LoVo (cell line): ENCODE measurements at places on chromosomes 7 and 10.

DNA sequence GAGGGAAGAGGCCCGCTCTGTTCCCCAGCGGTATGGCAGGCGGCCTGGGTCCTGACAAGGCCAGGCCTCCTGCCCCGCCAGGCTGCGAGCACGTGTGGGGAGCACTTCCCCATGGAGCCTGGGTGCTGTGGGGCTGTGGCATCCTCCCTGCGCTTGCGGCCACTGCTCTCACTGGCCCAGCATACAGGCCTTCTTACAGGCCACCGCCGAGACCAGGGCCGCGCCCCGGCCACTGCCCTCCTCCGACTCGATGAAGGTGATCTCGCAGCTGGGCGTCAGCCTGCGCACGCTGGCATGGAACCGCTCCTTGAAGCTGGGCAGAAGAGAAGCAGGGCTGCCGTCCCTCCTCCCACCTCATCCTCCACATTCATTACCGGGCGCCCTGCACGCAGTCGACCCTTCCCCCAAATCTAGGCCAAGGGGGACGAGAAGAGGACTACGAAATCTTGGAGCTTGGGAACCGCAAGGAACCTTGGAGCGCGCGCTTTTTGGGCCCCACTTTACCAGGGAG, 3.9 kb upstream of the MYL7 start:
- no peak for DNase-seq

- DNase-seq, result no peak
Measured at GRCh38 chr7:32070406-32071360, at the start of gene PDE1C. PDE1C (minus strand) TSS chr7:32070407.

DNA sequence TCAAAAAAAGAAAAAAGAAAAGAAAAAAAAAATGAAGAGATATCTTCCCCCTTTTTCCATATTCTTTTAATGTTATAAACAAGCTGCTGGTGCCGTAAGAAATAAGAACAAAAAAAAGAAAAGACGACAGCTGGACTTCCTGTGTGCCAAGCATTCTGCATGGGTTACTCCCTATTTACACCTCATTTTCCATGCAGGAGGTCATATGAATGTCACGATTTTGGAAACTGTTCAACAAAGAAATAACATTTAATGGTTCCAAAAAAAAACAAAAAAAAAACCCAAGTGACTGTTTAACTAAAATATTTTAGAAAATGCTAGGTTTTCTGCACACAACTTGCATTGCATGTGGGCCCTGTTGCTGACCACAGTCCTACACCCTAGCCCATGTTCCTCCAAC, 159.3 kb downstream of the TNS3 start:
- no peak for DNase-seq

DNA sequence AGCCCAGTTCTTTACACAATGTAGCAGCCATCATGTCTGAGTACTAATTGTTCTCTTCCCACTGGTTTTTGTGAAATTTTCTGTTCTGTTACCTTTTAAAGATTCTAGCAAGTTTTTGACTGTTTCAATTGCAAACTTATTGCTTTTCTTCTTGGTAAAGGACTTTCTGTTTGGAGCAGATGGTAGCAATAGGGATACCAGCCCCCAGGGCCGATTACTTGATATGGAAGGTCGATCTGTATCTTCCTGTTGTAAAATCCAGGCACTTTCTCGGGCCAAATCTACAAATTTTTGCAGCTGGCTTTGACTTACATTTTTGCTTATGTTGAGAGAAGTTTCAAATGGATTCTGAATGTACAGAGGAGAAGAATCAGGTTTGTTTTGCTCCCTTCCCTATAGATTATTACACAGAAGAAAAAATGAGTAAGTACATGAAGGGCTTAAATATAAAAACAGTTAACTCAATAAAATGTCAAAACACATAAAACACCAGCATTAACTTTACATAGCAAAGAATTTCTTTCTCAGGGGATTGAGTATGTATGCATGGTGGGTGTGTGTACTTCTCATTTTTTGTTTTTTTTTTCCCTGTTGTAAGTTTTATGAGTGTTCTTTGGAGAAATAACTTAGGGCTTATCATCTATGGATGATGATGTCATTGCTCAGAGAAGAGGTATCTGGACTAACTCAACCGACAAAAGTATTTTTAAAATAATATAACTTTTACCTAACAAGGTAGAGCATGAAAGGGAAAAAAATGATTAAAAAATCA, 35.3 kb downstream of the MTPAP start:
- DNase-seq, result no peak

DNA sequence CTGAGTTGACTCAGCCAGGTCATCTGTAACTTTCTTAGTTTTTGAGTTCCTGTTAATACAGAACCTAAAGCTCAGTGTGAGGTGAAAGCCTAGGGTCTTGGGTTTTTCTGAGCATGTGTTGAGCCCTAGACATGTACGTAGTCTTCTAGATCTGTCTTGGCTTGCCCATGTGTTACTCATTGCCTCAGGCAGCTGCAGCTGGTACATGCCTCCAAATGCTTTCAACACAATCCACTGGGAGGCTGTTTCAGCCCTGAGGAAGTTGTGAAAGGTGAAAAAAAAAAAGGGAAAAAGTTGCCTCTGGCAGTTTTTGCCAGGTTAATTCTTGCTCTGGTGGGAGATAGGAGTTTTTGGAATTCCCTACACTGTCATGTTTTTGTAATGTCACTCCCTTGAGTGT, 134.6 kb downstream of the RNF216 start:
- DNase-seq, result no peak

DNA sequence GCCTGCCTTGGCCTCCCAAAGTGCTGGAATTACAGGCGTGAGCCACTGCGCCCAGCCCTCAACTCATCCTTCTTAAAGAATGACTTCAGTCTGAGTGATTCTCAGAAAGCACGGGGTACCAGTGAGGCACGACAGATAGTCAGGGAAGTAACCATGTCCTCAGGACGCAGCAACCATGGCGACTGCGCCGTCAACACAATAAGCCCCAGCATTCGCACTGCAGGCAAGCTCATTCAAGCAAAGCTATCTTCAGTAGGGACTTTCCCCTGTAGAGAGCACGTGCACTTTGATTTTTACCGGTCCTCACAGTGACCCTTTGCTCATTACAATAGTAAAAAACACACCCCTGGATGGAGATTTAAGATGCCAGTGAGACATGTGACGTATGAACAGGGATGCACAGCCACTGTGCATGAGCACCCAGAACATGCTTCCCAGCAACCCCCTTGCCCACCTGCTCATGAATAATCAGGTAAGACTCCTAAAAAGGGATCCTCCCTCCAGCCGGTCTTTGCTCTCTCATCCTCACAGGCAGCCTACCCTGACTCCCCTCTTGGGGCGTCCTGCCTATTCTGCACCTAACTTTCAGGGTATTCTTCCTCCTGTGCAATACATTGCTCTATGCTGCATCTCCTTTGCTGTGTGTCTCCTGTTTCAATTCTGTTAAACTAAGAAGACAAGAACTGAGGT, 9.1 kb downstream of the WDR86 start:
- DNase-seq, result no peak

DNA sequence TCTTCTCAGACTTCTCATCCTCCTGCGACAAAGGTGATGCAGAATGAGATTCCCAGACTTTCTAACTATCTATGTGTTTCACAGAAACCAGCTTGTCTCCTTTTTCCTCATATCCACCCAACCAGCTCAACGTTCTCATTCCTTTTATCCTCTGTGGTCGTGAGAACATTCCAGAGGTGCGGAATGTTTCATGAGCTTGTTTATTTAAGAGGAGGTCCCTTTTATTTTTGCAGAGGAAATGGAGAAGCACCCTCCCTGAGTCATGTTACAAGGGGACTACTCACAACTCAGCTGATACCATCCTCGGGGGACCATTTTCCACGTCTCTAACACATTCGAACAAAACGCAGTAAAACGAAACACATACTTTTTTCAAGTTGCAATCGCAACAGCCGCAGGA, 93.2 kb downstream of the ZRANB1 start:
- peak; percentile 64 for DNase-seq

DNA sequence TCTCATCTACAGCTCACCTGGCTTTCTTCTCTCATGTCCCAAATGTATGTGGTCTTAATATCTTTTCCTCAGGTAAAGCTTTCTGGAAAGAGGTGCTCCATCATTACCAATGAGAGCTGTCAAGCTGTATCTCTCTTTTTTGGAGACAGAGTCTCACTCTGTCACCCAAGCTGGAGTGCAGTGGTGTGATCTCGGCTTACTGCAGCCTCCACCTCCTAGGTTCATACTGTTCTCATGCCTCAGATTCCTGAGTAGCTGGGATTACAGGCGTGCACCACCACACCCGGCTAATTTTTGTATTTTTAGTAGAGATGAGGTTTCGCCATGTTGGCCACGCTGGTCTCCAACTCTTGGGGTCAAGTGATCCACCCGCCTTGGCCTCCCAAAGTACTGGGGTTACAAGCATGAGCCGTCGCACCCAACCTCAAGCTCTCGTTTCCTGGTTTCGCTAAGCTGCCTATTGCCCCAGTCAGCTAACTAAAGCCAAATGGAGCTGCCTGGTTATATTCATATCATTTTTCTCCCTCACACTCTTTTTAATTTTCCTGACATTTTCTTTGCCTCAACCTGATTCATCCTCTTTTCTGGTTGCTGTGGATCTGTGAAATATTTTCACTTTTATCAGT, 60.5 kb downstream of the SUFU start:
- no peak for DNase-seq

DNA sequence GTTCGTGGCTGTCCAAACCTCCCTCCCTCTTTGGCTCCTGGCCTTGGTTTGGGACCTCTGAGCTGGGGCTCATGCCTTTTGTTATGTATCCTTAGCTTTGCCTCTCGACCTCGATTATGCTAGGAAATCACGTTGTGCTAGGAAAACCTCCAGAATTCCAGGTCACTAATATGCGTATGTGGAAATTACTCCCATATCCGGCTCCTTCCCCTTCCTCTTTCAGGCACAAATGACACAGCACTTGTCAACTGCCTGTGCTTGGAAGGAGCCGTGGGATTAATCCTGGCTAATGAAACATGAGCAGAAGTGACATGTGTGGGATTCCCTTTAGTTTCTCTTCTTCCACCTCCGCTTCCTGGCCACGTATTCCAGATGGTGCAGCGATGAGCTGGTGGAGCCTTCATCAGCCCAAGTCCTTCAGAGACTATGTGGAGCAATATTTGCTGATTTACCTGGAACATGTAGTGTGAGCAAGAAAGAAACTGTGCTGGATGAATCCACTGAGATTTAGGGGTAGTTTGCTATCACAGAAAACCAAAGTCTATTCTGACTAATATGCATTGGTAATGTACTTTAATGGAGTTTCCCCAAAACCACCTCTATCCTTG, 149.2 kb downstream of the REEP3 start:
- DNase-seq, result no peak

- no peak for DNase-seq
Measured at GRCh38 chr10:6348096-6348874, 145.6 kb downstream of the PFKFB3 start.

DNA sequence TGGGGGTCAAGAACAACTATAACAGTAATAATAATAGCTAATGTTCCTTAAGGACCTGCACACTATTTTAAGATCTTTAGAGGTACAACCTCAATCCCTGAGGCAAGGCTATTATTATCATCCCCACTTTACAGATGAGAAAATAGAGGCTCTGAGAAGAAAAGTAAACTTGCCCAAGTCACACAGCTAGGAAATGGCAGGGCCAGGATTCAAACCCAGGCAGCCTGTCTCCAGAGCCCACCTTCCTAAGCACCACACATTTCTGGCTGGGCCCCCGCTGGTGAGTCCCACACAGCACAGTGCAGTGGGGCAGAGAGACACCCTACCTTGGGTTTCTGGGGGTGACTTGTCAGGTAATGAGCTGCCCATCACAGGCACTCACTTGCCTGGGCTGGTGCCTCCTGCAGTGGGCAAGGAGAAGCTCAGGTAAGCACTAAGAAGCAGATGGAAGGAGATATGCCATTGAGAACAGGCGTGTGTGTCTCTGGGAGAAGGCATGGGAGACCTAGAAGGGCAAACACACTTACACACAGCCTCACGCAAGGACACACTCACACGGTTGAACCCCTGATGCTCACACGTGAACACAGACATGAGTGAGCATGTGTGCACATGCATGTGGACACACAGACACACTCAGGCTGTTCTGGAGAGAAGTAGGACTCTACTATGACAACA, 104.4 kb upstream of the ZMIZ1 start:
- no peak for DNase-seq

GRCh38 chr7:17391366-17391765, 92.9 kb downstream of the AHR start:
- DNase-seq, result no peak

DNA sequence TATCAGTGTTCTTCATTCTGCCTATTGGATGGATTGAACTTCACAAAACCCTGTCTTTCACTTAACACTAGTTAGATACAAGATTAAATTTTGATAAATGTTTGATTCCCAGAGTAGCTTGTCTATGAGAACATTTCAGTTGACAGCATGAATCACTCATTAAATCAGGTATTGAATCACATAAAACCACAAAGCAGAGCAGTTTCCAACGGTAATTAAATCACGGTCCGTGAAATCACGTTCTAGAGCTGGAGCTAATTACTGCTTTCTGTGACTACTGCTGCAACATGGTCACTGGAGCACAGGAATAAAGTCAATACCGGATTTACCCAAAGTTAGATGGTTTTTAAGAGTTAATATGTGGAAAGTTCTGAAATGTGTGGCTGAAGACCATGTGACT, 257.8 kb upstream of the PCDH15 start:
- no peak for DNase-seq

- peak; percentile 70 for DNase-seq
Measured at GRCh38 chr7:158432369-158433341, 155.0 kb downstream of the PTPRN2 start.

DNA sequence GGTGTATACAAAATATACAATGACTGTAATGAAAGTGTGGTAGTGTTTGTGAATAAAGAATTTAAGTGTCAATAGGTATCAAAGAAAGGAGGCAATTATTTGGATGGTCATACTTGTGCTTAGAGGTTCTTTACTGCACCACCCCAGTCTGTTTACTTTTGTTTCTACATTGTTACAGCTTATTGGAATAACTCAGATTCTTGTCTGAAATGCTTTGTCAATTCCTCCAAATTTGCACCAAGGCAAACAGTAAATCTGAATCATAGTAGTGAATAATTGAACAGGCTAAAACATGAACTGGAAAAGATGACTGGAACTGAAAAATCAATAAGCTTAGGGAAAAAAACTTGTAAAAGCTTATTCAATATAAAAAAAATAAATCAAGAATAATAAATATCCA, 319.2 kb downstream of the EXOC4 start:
- no peak for DNase-seq

DNA sequence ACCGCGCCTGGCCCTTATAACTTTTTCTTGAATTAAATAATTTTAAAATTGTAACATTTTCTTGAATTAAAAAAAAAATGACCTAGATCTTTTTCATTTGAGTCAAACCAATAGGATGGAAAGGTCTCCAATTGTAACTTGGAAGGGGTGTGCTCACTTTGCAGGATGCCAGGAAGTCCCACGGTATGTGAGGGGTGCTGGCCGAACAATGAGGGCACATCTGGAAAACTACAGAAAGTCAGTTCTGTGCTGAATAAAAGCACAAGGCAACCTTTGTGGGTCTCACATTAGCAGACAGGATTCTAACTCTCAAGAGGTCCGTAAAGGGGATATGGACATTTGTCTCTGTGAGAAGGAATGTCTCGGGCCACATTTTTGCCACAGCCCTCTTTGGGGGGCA, 52.8 kb upstream of the PDLIM1 start:
- no peak for DNase-seq
